ENCODE measurements at places on chromosomes 4 and X.

DNA sequence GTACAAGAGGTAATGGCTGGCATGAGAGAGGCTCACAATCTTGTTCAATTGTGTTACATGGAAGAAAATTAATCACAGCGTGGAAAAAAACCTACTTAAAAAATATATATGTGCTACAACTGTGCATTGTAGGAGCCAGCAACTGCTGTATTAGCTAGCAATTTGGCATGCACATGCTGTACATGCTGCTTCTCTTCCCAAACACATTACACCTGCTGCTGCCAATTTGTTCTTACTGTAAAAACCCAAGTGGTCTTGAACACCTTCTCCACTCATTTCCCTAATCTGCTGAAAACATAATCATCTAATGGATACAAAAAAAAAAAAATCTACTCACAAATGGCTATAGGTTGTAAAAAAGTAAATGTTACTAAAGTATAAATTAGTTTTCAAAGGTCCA is 264.2 kb downstream of the INPP4B start:
- DNase-seq = no peak

GRCh38 chr4:7387925-7388324 is 46.8 kb downstream of the PSAPL1 start:
- DNase-seq = no peak

DNA sequence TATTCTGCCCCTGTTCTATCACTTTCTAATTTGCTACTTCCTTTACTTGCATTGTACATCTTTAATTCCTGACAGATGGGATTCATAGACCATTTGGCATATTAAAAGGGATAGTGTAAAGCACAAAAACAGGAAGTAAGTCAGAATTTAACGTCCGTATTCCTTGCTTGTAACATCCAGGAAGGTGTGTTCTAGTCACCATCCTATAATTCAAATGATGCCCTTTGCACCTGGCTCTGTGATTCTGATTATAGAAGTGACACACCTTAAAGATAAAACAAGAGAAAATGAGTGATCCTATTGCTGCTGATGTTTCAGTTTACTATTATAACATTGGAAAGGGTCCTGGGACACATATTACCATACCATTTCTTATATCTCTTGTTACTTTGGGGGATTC is 238.7 kb upstream of the NR3C2 start:
- no peak for DNase-seq

DNA sequence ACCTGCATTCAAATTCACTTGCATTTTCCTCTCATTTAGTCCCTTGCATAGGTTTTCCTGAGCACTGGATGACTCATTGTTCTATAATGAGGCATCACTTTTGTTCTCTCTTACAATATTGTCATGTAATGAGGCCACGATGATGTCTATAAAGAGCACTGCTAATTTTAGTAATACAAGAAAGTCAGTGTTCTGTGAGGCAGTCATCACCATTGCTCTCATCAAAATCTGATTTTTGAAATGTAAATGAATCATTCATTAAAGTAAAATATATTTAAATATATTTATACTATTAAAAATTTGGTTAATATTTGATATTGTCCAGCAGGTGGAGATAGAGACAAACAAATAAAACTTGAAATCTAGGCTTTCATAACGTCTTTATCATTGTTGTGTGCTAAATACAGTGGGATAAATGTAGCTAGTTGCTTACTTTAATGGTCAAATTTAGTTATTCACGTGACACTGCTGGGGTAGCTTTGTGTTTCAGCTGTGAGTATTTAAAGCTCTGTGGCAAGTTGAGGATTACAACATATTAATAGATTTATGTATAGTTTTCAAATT is 15.4 kb downstream of the HMGB2 start:
- peak; percentile 56 for DNase-seq

DNA sequence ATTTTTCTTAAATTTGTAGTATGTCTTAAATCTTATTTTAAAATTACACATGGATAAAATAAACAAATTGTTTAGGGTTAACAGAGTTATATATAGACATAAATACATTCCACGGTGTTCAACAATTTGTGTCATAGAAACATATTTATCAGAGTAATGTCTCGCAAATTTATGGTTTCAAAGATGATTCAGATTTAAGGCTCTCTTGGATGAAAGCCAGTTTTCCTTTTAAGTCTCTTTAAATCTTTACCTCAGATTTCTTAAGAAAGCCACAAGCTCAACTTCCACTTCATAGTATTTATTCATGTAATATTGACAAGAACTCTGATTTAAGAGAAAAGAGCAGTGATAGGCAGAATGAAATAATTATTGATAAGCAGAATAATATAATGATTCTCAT is 1254.8 kb upstream of the ADGRL3 start:
- DNase-seq = peak; percentile 58

- peak; percentile 39 for DNase-seq
Observed at GRCh38 chrX:15744181-15744867, 6.3 kb downstream of the CA5B start.

Data from MCF 10A (cell line).